ENCODE measurements at places on chromosomes 12 and 14. TPM values are rescaled to one million over a fixed set of nuclear protein-coding genes. Genes with fewer than 3 reads are reported as not detected.

The PDZRN4 gene
- polyA plus RNA-seq: 9.0 TPM

The PLCZ1 gene
- polyA plus RNA-seq: not detected

The PSEN1 gene
- polyA plus RNA-seq: 75.9 TPM

The ADSS1 gene
- 12.5 TPM for polyA plus RNA-seq

The ASPG gene
- 1.4 TPM for polyA plus RNA-seq

The ACVRL1 gene
- polyA plus RNA-seq: 35.4 TPM

The PTHLH gene
- 1.1 TPM for polyA plus RNA-seq

The SLC25A47 gene
- polyA plus RNA-seq: not detected

The RHEBL1 gene
- polyA plus RNA-seq: 1.5 TPM

The SOX5 gene
- 8.4 TPM for polyA plus RNA-seq

The NXPH4 gene
- polyA plus RNA-seq: 3.3 TPM

The OR6C76 gene
- not detected for polyA plus RNA-seq

The SYNDIG1L gene
- polyA plus RNA-seq: 0.24 TPM

The ACOT4 gene
- 3.5 TPM for polyA plus RNA-seq

The TSPAN8 gene
- 31.1 TPM for polyA plus RNA-seq

The SMCO2 gene
- 0.45 TPM for polyA plus RNA-seq

The FZD10 gene
- 3.1 TPM for polyA plus RNA-seq

The SERPINA6 gene
- polyA plus RNA-seq: 1.5 TPM

The STXBP6 gene
- polyA plus RNA-seq: 10.9 TPM

The OR4N5 gene
- polyA plus RNA-seq: not detected

The CD163L1 gene
- polyA plus RNA-seq: 1.1 TPM

The POTEM gene
- polyA plus RNA-seq: not detected

The SRSF5 gene
- 755 TPM for polyA plus RNA-seq

The TOX4 gene
- polyA plus RNA-seq: 57.3 TPM

The SLC7A7 gene
- polyA plus RNA-seq: 87.8 TPM

The AMIGO2 gene
- 45.9 TPM for polyA plus RNA-seq

The KCNC2 gene
- polyA plus RNA-seq: 1.2 TPM

The KRT80 gene
- 1.1 TPM for polyA plus RNA-seq

The PYGL gene
- 17.9 TPM for polyA plus RNA-seq

The GUCY2C gene
- 0.29 TPM for polyA plus RNA-seq

The FAM186B gene
- polyA plus RNA-seq: 0.86 TPM

The PRB3 gene
- polyA plus RNA-seq: not detected

The PNP gene
- polyA plus RNA-seq: 56.1 TPM

The KRT74 gene
- not detected for polyA plus RNA-seq

The XPOT gene
- 73.1 TPM for polyA plus RNA-seq

The NRL gene
- polyA plus RNA-seq: 0.59 TPM

The AMN gene
- 0.75 TPM for polyA plus RNA-seq

The ANKS1B gene
- 3.7 TPM for polyA plus RNA-seq

The SPIC gene
- polyA plus RNA-seq: not detected

The AEBP2 gene
- 47.8 TPM for polyA plus RNA-seq

The OS9 gene
- 235 TPM for polyA plus RNA-seq

The LUM gene
- polyA plus RNA-seq: 170 TPM

The LPAR5 gene
- 1.1 TPM for polyA plus RNA-seq

The RPL36AL gene
- polyA plus RNA-seq: 225 TPM

The CCDC60 gene
- polyA plus RNA-seq: 0.20 TPM

The HOXC6 gene
- polyA plus RNA-seq: 90.5 TPM

The PLEKHG7 gene
- polyA plus RNA-seq: not detected

The KCNK13 gene
- 0.23 TPM for polyA plus RNA-seq

The CLMN gene
- polyA plus RNA-seq: 30.7 TPM

The UBE2N gene
- 172 TPM for polyA plus RNA-seq

The RDH5 gene
- 17.3 TPM for polyA plus RNA-seq
